Kasumi-1 (cell line): ENCODE measurements at places on chromosomes 1 and 21.
A peak's percentile ranks its signal among the peaks of the same experiment; 100 is the strongest.

GRCh38 chr1:202658251-202658759 lies 51.9 kb downstream of the SYT2 start:
- no peak for DNase-seq

- no peak for DNase-seq
These were observed 766 bp downstream of the RAP1GAP start for GRCh38 chr1:21668232-21668950.

DNA sequence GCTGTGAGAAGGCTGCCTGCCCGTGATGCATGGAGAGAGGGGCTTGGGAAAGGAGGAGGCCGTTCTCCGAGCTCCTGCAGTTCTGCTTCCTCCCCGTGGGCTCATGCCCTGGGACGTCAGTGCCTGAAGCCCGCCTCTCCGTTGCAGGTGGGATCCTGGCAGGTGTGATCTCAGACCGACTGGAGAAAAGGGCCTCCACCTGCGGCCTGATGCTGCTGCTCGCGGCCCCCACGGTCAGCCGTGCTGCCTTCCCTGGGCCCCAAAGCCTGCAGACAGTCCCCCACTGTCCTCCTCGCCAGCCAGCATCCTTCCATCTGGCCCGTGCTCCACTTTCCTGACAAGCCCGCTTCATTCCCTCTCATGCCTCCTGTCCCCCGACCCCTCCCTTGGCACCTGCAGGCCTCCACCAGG lies 50.9 kb downstream of the SLC37A1 start:
- DNase-seq: no peak

DNA sequence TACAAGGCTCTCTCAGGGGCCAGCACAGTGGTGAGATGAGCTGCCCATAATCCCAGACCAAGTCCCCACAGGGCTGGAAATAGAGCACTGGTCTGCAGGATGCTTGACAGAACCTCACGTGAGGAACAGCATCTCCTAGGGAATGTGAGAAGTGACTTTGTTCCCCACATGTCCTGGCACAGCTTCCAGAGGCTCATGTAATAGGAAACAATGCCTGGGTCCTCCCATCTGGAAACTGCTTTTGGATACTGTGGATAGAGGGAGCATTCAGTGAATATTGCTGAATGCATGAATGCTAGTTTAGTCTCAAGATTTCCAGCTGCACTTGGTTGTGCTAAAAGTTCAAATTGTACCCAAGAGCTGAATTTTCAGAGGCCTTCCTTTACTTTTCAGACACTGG lies 146.2 kb downstream of the TNR start:
- DNase-seq: no peak

- no peak for DNase-seq
These were observed 1.4 kb downstream of the DIO1 start for GRCh38 chr1:53895421-53895820.

GRCh38 chr21:27586326-27586725 lies 619.4 kb upstream of the ADAMTS5 start:
- no peak for DNase-seq

DNA sequence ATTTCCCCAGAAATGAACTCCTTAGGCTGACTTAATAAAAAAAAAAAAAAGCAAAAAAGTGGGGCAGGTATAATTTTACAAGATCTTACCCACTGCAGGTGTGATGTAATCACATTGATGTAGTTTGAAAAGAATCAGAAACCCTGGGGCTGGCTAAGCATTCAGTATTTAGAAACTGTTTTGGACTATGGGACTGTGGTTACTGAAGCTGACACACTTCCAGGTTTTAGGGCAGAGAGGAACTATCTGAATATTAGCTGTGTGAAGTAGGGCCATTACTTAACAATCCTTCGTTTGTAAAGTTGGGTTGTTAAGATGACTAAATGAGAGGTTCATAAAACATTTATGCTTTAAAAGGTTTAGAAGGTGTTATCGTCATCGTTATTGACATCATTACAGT lies 165.3 kb downstream of the FASLG start:
- DNase-seq: peak; percentile 27

DNA sequence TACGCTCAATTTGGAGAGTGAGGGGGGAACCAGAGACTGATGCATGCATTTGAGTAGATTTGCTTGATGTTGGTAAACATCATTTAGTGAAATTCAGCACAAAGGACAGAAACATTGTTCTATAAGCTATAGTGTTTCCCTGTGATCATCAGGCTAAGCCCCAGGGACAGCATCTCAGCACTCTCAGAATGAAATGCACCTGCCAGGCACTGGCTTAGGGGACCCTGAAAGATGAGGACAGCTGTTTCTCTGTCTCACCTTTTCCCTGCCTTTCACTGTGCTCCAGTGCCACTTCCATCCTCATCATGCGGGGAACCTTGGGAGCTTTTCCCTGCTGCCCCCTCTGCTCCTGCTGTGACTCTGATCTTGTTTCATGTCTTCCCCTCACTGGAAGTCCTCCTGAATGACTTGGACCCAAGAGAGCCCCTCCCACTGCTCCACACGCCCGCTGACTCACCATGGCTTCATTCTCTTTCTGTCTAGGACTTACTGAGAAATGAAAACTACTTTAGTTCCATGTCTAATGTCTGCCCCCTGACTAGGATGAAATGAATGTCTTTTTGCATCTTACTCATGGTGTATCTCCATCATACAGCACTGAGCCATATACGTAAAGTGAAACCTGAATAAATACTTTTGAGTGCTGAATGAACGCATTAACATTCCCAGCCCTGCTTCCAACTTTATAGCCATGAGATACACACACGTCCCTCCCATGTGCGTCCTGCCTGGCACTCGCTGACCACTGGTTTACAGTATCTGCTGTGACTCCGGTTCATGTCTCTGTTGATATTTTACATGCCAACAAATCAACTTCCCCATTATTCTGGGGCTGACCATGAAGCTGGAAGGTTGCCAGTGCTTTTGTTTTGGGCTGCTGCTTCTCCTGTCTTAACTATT lies 182.0 kb downstream of the PCP4 start:
- no peak for DNase-seq

DNA sequence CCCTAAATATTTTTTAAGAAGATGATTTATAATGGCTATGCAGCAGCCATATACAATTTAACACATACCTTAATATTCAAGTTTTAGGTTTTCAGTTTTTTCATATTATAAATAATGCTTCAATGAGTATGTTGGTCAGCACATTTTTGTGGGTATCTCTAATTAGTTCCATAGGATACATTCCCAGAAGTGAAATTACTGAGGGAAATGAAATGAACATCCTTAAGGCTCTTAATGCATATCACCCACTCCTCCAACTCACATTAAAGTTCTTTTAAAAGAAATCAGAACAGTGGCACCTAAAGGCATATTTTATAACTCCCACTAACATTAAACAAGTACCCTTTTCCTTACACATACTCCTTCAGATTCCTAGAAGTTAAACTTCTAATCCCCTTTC lies 56.1 kb downstream of the EYA3 start:
- DNase-seq: no peak

DNA sequence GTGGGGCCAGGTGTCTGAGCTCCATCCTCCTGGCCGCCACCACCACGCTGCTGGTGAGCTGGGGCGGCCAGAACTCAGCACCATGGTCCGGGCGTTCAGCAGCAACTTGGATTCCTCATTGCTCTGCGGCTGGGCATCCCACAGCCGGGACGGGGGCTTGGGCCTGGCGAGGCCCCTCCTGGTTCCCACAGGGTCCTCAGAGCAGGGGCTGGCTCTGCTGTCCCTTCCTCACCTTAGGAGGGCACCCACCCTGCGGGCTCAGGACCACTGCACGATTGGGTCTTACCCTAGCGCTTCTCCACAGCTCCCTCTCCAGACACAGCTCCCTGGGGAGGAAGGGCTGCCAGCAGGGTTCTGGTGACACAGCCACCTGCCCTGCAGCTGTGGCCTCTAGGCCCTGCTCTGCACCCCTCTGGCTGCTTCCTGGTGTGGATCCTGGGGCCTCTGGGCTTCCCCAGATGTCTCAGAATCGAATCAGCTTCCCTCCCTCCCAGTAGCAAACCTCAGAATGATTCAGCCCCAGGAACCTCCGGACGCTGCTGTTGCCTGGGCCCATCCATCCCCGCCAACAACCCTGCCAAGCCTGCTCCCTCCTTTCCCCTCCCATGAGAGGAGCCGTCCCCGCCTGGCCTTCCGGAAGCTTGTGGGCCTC lies 25.0 kb downstream of the CRYAA start:
- DNase-seq: no peak
